ENCODE measurements at places on chromosomes 2 and 18.

- no peak for DNase-seq
Measured at GRCh38 chr2:66217039-66217585, 217.8 kb upstream of the MEIS1 start.

DNA sequence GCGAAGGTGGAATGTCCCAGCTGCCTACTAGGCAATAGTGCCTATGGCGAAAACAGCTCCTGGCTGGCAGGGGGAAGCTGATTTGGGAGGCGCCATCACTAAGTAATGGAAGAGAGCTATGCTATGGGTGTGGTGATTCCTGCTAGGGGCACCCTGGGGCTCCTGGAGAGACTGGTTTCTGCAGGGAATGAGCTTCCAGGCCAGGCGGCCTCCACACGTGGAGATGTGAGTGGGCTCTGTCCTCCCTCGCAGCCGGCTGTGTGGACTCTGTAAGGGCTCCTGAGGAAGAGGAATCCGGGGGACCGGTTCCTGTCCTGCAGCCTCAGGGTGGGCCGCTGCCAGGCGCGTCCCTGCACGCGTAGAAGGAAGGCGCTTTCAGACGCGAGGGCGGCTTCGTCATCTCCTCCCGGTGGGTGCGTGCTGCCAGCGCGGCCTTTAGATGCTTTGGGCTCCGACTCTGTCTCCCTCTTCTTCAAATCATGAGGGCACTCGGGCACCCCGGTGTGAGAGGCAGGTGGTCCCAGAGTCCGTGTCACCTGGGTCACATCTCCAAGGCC, 55.5 kb upstream of the ANKRD62 start:
- no peak for DNase-seq

DNA sequence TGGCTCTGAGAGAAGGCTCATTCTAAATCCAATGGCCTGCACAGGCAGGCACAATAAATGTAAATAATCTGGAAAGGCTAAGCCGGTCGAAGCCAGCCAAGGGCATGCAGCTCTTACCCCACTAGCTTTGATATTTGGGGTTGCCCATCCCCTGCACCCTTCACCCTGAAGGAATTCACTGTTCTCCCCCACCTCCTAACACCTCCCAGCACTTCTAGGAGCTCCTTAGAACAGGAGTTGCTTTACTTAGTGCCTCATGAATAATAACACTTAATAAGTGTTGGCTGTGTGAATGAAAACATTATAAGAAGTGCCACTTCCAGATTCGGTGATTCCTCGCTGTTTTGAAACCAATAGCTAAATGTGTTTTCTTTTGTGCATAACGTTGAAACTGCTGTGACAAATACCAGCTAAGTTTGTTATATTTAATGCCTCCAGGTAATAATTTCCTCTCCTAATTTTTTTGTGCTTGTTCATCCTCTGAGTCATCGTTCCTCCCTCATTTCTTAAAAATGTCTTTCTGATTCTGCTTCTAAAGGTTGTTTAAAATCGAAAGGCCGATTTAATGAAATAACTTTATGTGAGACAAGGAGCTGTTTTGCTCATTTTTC, 458.8 kb downstream of the METTL4 start:
- DNase-seq = no peak

GRCh38 chr18:7579176-7579917, 12.2 kb downstream of the PTPRM start:
- no peak for DNase-seq

DNA sequence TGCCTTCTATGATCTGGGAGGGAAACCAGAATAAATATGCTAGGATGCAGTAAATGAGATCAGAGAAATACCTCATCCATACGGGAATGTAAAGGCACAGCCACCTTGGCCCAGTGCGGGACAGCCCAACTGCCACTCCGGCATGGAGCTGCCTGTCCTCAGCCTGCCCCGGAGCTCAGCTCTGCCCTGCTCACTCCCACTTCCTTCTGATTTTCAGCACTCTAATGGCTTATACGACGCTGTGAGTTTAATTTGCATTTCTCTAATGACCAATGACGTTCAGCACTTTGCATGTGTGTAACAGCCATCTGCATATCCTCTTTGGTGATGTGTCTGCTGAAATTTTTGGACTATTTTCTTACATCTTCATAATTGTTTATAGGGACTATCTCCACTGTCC, 172.5 kb upstream of the RAB6C start:
- no peak for DNase-seq

DNA sequence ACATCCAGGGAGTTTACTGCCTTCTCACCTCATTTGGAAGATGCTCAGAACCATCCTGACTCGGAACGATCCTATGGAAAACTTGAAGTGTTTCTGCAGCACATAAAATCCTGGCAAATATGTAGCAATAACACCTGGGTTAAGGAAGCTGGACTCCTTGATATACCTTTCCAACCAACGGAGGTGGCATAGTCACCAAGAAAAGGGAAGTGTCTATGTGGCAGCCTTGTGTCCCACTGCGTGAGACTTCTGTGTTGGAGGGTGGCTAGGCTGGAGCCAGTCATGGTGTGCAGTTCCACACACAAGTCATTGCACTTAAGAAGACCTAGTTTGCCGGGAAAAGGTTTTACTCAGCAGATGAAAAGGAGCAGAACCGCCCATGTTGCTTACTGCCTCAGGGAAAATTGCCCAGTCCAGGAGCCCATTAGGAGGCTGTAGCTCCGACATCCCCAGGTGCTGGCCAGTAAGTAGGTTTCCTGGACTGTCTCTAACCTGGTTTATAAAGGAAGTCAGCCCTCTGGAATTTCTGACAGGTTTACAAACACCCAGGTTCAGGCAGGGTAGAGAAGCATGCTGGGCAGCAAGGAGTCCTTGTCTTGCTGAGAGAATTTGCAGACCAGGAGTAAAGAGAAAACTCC, 46.2 kb upstream of the SPRED2 start:
- no peak for DNase-seq

- DNase-seq = no peak
Measured at GRCh38 chr18:40925071-40925541, 1029.9 kb upstream of the PIK3C3 start.

DNA sequence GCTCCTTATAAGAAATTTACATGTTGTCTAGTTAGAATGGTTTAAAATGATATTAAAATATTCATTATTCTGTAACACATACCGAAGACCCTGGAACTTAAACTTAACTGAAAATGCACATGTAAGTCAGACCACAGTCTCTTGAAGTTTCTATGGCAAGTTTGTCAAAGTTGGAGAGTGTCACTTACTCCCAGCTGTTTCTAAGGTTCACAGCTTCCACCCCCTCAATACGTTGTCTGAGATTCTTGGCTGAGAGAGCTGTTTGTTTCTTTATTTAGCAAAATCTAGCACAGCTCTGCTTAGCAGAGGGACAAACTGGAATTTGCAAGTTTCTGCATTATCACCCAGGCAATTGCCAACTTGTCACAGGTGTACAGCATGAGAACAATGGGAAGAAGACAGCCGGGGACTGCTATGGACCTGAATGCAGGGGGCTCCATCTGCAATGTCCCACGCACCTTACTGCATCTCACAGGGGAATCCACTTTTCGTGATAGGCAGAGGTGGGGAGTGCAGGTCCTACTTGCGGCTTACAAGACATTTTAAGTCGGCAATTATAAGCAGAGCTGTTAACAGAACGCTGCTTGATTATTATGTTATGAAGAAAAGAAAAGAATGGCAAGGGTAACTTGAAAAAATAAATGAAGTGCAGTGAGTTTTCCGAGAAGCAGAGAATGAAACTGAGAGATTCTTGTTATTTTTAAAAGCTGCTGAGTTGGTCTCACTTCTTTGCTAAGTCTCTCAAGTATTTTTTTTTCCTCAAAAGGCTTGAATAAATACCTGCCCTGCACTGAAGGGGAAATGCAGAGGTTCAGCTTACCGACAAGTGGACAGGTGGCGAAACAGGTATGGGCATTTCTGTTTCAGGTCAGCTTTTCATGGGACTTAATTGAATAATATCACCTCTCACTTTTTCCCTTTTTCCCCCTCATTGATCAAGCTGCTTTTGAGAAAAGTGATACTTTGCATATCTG, 1072.1 kb upstream of the FANCL start:
- no peak for DNase-seq

DNA sequence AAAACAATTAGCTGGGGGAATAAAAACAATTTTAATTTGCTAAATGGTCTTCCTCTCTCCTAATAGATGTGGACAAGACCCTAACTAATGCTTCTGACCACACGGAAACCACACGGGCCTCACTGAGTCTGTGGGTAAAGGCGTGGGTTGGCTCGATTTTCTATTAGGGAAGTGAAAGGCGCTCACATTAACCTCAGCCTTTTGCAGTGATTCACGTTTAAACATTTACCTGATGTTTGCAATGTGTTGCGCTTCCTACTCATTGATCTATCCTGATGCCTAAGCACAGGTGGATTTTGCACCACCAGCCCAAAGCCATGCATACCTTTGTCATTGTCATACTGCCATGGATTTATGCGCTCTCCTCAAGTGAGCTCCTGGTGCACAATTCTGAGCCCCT, 35.6 kb upstream of the NRP2 start:
- DNase-seq = no peak

DNA sequence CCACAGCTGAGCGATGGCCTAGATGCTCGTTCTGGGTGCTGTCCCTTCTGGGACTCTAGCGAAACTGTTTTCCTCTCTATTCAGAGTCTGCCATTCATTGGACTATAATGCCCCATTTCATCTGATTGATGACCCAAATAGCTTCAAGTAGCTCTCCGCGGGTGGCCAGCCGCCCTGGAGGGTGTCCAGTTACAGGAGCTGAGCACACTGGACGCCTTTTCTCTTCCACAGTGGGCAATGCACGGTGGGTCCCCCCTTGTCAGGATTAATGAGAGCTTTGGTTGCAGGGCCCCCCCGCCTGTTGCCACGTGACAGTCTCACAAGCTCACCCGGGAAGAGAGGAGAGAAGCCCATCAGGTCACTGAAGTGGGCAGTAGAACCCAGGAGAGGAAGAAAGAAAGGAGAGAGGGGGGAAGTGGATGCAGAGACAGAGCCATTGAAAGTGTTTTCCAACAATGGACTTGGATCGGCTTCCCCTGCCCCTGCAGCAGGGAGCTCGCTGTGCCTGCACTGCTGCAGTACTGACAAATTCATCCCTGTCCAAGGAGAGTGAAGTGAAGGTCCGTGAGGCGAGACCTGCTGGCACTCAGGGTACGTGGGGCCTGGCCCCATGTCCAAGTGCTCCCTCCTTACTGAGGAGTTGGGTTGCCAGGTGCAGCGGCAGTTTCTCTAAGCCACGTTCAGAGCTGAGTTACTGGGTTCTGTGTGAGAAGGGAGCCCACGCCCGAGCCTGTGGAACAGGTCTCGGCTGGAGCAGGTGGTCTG, 44.8 kb downstream of the DIPK1C start:
- DNase-seq = no peak

GRCh38 chr18:8277270-8277669, 332.0 kb upstream of the RAB12 start:
- DNase-seq = no peak

DNA sequence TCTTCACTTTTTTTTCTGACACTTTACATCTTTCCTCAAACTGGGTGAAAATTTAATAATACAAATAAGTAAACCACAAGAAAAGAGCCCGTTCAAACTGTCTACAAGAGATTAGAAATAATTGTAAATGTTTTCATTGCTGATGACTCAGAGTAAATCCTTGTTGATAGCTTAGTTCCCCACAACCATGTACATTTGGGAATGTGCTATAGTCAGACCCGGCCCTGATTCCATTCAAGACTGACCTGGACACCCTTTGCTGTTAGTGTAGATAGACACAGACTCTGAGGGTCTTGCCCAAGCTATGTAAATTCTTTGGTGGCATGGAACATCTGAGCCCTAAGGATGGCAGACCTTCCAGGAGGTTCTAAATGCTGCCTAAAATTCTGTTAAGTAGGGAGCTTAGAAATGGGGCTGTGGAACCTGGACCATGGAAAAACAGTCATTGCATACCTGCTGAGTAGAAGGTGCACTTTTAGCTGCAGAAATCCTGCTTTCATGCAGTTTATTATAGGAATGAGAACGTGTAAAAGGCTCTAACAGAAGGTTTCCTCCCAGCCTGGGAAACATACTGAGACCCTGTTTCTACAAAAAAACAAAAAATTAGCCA, 3.7 kb downstream of the MALT1 start:
- DNase-seq = no peak

GRCh38 chr2:42459296-42459695, 34.5 kb downstream of the KCNG3 start:
- no peak for DNase-seq

DNA sequence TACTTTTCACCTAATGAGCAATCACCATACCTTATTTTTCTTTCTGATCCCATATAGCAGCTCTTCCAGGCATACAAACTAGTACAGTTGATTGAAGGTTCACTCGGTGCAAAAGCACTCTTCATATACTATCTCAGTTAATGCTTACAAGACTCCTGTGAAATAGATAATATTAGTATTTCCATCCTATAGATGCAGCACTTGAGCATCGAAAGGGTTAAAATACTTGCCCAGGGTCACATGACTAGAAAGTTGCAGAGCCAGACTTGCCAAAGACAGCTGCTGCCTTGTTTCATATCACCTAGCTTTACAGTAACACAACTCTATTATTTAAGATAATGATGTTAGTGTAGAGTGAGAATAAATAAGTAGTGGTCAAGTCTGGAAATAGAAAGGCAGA, 466.0 kb upstream of the TNP1 start:
- DNase-seq = no peak

DNA sequence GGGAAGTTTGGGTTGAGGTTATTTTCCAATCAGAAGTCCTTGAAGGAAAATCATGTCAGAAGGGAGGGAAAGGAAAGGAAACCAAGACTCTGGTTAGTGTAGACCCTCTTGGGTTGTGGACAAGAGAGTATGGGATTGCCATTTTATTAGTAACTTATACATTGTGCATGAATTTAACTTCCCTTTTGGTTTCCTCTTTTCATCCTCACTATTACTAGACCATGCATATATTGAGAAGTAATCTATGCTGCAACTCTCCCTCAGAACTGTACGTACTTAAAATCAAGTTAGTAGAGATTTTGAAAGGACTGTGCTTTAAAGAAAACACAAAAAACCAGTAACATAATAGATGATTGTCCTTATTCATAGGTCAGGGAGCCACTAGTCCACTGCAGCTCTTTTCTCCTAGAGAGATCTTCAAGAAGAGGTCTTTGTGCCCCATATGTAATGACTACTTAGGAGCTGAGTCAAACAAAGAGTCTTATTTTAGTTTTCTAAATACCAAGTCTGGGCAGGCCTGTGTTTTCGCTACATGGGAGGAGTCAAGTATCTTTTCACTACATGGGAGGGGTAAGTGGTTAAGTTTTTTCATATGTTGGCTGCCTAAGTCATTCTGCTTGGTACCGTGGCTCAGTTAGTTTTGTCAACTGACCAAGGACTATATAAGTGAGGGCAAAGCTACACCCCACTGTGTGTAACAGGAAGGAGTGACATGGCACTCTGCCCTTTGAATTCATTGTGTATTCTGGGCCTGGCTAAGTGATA, 25.2 kb upstream of the FAM117B start:
- no peak for DNase-seq

GRCh38 chr2:7013471-7014160, 96.4 kb downstream of the RNF144A start:
- no peak for DNase-seq

DNA sequence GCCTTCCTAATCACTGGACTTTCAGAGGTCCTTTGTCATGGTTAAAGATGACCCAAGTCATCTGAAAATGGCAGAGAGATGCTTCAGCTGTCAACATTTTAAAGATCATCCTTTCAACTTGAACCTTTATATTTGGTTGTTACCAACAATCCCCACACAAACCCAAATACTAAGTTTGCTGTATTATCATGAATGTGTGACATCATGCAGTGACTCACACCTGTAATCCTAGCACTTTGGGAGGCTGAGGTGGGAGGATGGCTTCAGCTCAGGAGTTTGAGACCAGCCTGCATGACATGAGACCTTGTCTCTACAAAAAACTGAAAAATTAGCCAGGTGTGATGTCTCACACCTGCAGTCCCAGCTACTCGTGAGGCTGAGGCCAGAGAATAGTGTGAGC, 55.2 kb upstream of the NRP2 start:
- no peak for DNase-seq

GRCh38 chr2:15492773-15493325, 68.3 kb downstream of the NBAS start:
- no peak for DNase-seq
